ENCODE measurements at places on chromosomes 6 and 20. TPM values are rescaled to one million over a fixed set of nuclear protein-coding genes. Genes with fewer than 3 reads are reported as not detected.

DNA sequence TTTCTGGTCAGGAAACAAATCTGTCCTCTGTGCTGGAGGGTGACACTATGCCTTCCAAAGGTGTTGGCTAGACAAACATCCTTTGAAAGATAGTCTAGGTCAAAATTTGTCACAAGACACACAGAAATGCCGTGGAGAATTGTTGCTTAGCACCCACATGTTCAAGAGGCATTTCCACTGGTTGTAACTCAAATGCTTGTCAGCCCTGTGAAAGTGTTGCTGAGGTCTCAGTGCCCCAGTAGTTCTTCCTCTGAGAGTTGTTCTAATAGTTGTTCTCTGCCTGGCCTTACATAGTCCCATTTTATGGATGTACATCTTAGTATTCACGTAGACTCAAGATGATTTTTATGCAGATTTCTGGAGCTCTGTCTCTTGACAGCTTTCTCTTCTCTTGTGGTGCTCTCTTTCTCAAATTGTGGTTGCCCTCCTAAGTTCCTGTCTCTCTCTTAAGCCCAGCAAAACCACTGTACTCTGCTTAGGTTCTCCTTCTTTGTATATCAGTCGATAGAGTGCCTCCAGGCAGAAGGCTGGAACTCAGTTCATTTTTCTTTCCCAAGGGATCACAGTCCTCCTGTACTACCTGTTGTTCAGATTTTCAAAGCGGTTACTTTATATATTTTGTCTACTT is 39.5 kb upstream of the REV3L start:
- H3K36me3 ChIP-seq, result peaks cover 12% of the 10 kb centered on the region
- H3K4me1 ChIP-seq, result peaks cover 16% of the 10 kb centered on the region
- H3K4me3 ChIP-seq, result no peak overlapping the region
- no peaks in the 10 kb centered on the region for H3K27me3 ChIP-seq

- H3K4me3 ChIP-seq, result no peak overlapping the region
- DNase-seq, result no peak
- no peaks in the 10 kb centered on the region for H3K27me3 ChIP-seq
- peaks cover 5% of the 10 kb centered on the region for H3K36me3 ChIP-seq
These were observed 15.7 kb downstream of the TMEM242 start for GRCh38 chr6:157307661-157308060.

DNA sequence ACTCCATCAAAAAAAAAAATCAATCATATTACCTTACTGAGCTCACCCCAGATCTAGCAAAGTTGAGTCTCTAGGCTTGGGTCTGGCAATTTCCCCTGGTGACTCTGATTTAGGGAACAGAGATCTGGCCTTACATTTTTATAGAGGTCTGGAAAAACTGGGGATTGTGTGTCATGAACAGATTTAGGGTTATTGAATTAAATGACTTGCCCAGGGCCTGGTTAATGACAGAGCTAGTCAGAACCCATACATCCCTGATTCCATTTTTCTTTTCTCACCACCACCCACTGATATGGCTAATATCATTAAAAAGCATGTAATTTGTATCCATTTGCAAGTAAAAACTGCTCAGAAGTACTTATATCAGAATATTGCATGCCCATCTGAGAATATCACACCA is 163.4 kb upstream of the OGFRL1 start:
- no peaks in the 10 kb centered on the region for H3K36me3 ChIP-seq
- H3K27me3 ChIP-seq, result no peaks in the 10 kb centered on the region
- no peak for DNase-seq
- no peak overlapping the region for H3K27ac ChIP-seq

DNA sequence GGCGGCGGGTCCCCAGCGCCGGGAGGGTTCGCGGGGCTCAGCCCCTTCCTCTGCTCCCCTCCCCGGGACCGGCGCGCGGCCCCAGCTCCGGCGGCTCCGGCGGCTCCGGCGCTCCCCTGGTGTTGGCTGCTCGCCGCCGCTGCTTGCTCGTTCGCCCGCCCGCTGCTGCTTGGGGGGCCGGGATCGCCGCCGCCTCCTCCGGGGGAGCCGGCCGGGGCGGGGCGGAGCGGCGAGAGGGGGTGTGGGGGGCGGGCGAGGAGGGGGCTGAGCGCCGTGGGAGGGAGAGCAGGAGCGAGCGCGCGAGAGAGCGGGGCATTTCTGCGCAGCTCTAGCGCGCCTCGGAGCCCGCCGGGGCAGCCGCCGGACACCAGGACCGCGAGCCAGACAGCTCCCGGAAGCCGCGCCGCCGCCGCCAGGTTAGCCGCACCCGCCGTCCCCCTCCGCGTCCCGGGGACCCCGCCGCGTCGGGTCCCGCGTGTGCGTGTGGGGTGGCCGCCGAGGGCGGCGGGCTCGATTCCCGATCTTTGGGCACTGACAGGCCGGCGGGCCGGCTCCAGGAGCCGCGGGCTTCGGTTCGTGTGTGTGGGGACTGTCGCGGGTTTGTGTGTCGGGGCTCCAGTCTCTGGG is 62.0 kb upstream of the EPB41L1 start:
- peaks cover 48% of the 10 kb centered on the region for H3K27me3 ChIP-seq
- H3K4me1 ChIP-seq, result peaks cover 16% of the 10 kb centered on the region
- H3K4me3 ChIP-seq, result peak overlapping the region; percentile 96

DNA sequence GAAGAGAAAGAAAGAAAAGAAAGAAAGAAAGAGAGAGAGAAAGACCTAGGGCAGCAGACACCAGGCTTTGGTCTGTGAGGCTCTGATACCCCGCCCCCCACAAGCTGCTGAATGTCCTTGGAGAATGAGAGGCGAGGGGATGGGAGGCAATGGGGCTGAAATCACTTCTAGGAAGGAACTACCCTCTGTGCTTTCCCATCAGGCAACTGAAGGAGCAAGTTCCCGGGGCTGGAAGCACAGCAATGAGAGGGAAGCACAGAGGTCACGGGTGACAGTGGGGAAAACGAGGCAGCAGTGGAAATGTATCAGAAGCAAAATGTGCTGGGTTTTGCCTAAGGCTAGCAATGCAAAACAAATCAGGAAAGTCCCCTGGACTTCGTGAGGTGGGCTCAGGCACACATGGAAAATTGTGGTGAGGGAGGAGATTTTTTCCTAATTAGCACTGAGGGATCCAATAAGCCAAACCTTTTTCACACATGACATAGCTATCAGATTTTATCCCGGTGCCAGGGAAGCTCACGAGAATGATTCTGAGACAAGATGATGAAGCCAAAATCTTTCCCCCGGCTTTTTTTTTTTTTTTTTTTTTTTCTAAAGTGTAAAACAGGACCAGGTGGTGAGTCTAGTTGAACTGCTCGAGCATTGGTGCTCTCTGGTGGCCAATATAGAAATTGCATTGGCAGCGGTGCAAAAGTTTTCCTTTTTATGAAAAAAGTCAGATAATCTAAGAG is 16.8 kb upstream of the ARFGEF2 start:
- peak; percentile 46 for DNase-seq
- no peak overlapping the region for H3K4me3 ChIP-seq
- H3K4me1 ChIP-seq, result peaks cover 2% of the 10 kb centered on the region
- H3K36me3 ChIP-seq, result no peaks in the 10 kb centered on the region
- no peak overlapping the region for H3K27ac ChIP-seq
- peaks cover 20% of the 10 kb centered on the region for H3K27me3 ChIP-seq

- no peaks in the 10 kb centered on the region for H3K4me1 ChIP-seq
- DNase-seq, result no peak
- H3K27me3 ChIP-seq, result peaks cover 25% of the 10 kb centered on the region
- peaks cover 3% of the 10 kb centered on the region for H3K36me3 ChIP-seq
These were observed 28.9 kb downstream of the SMOC2 start for GRCh38 chr6:168469926-168470325.

- no peak for DNase-seq
- H3K27ac ChIP-seq, result no peak overlapping the region
- H3K27me3 ChIP-seq, result no peaks in the 10 kb centered on the region
- no peaks in the 10 kb centered on the region for H3K4me1 ChIP-seq
- H3K4me3 ChIP-seq, result no peak overlapping the region
- H3K36me3 ChIP-seq, result no peaks in the 10 kb centered on the region
These were observed 176.2 kb upstream of the SASH1 start for GRCh38 chr6:148166339-148166968.

DNA sequence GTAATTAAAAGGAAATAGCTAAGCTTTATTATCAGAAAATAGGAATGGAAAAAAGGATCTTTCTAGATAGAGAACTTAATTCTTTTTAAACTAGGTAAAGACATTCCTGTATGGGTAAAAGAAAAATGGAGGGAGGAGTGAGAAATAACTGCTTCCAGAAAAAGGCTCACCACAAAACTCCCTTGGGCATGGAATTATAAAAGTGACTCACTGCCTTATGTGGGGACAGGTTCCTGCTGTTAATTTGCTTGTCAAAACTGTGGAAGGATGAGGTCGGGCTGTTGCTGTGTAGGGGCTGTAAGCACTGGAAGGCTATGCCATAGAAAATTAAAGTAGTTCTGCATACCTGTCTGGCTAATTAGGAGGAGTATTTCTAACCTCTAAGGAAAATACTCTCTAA is 158.7 kb downstream of the UBE3D start:
- no peaks in the 10 kb centered on the region for H3K36me3 ChIP-seq
- H3K4me1 ChIP-seq, result peaks cover 23% of the 10 kb centered on the region
- H3K27ac ChIP-seq, result no peak overlapping the region
- no peak for DNase-seq

DNA sequence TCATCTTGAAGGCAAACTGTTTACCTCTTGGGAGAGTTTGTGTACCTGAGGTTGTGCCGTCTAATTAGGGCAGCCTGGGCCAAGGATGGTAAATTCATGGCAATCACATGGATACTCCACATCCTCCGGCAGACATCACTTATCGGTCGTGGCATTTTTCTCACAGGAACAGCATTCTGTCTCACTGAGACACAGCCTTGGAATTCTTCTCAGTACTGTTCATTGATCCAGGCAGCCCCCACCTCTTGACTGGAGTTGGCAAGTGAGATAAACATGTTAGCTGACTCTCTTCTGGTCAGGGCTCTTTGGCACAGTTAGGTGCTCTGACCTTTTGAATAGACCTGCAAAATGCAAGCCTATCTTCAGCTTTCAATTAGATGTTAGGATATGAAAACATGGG is 511.4 kb upstream of the FLRT3 start:
- peaks cover 11% of the 10 kb centered on the region for H3K4me1 ChIP-seq
- no peaks in the 10 kb centered on the region for H3K27me3 ChIP-seq
- no peak overlapping the region for H3K4me3 ChIP-seq
- H3K36me3 ChIP-seq, result no peaks in the 10 kb centered on the region

Gene CFAP61
- total RNA-seq, result 2.6 TPM

Gene SLC4A11
- 2.0 TPM for total RNA-seq

Gene CGA
- total RNA-seq, result 5.5 TPM

Gene SPEF1
- total RNA-seq, result 1.7 TPM

Gene SPINT3
- not detected for total RNA-seq

Measured in progenitor cell of endocrine pancreas (in vitro differentiated cells).